CD4-positive, CD25-positive, alpha-beta regulatory T cell (primary cell): ENCODE measurements at places on chromosomes 12 and 14.

DNA sequence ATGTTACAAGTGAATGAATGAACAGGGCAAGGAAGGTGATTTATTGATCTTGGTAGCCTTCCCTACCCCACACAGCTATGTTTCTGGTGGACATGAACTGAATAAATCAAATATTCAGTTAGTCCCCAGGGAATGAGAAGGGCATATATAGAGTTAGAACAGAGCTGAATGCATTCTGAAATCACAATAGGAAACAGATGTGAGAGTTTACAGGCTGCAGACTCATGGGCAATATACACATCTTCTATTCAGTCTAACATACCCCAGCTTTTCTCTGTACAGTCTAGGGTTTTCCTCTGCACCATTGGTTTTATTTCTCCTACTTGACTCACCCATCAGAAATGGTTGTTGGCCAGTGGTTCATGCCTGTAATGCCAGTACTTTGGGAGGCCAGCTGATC lies 7.3 kb upstream of the STX2 start:
- no peak overlapping the region for H3K4me3 ChIP-seq
- H3K4me1 ChIP-seq = no peaks in the 10 kb centered on the region
- DNase-seq = no peak
- no peaks in the 10 kb centered on the region for H3K27me3 ChIP-seq

DNA sequence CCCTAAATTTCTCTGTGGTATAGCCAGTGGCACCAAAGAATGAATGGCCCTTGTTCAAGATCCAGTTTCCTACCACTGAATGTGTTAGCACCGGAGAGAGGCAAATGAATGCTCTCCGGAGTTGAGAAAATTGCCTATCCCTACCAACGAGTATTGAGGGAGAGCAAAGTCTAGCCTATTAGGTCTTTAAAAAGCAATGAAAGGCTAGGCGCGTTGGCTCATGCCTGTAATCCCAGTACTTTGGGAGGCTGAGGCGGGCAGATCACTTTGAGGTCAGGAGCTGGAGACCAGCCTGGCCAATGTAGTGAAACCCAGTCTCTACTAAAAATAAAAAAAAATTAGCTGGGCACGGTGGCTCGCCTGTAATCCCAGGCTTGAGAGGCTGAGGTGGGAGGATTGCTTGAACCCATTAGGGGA lies 898 bp upstream of the RAB15 start:
- no peak for DNase-seq
- H3K27ac ChIP-seq = no peak overlapping the region
- H3K4me3 ChIP-seq = peak overlapping the region; percentile 48

DNA sequence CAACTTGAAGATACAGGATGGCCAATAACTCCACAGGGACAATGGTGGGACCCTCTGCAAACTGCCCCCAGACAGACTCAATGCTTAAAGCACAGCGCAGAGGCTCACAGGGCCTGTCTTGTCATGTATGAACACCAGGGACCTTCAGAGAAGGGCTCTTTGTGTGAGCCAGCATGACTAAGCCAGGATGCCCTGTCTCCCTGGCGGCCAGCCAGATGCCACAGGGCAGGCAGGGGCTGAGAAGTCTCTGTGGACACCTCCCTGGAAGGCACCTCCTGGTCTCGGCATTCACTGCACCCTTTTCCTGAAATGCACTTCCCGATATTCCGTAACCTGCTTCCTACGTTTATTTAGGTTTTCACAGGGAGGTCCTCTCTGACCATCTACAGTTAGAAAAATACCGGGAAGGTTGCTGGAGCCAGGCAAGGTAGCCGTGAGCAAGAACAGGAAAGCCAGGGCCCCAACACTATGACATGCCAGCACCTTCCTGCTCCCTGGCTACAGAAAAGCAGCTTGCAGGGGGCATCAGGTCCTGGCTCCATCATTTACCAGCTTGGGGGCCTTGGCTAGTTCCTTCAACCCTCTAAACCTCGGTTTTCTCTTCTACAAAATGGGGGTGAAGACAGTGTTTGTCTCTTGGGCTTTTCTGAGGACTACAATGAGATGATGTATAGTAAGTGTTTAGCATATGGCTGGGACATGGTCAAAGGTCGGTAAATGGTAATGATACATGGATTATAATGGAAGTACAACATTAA lies 65.0 kb downstream of the PITPNM2 start:
- H3K4me1 ChIP-seq = no peaks in the 10 kb centered on the region
- no peaks in the 10 kb centered on the region for H3K36me3 ChIP-seq
- no peaks in the 10 kb centered on the region for H3K27me3 ChIP-seq
- DNase-seq = no peak

DNA sequence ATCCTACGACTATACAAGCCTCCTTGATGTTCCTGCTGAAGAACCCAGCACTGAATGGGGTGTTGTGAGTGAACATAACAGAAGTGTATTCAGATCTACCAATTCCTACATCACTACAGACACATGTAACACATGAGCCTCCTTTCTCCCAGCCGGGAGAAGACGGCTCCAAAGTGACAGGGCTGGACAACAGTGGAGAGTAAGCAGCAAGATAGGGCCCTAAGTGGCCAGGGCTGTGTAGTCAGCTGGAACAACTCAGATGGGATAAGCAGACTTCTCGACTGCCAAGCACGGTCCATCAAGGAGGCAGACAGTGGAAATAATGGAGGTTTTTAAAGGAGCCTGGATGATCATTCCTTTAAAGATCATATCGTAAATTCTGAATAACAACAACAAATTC lies 73.5 kb downstream of the TTC7B start:
- H3K27ac ChIP-seq = no peak overlapping the region
- DNase-seq = no peak
- H3K4me1 ChIP-seq = no peaks in the 10 kb centered on the region
- H3K4me3 ChIP-seq = no peak overlapping the region
- H3K36me3 ChIP-seq = no peaks in the 10 kb centered on the region
- H3K27me3 ChIP-seq = peaks cover 4% of the 10 kb centered on the region

- H3K36me3 ChIP-seq = peaks cover 80% of the 10 kb centered on the region
- H3K27me3 ChIP-seq = no peaks in the 10 kb centered on the region
- no peak overlapping the region for H3K4me3 ChIP-seq
- no peak for DNase-seq
- no peak overlapping the region for H3K27ac ChIP-seq
These were observed 10.9 kb downstream of the WASHC3 start for GRCh38 chr12:102050660-102051430.

DNA sequence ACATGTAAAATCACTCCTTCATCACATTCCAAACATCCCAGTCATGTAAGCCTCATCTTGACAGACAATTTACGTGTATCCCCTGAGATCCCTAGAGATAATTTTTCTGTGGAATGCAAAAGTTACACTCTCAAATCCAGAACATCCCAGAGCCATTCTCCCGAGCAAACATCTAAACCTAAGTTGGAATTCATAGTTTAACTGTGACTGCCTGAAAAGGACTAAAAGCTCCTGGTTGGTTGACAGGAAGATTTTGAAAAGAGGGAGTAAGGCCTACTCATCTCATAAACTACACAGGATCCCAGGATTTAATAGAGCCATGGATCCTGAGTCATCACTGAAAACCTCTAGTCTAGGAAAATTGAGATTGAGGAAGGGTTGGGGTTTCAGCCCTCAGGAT lies 123.6 kb downstream of the SCN8A start:
- peaks cover 2% of the 10 kb centered on the region for H3K27me3 ChIP-seq
- H3K27ac ChIP-seq = no peak overlapping the region
- H3K4me3 ChIP-seq = no peak overlapping the region
- H3K4me1 ChIP-seq = no peaks in the 10 kb centered on the region
- no peaks in the 10 kb centered on the region for H3K36me3 ChIP-seq

- no peak overlapping the region for H3K27ac ChIP-seq
- no peak overlapping the region for H3K4me3 ChIP-seq
- DNase-seq = no peak
- H3K4me1 ChIP-seq = no peaks in the 10 kb centered on the region
- H3K27me3 ChIP-seq = no peaks in the 10 kb centered on the region
These were observed 132.4 kb upstream of the NEDD1 start for GRCh38 chr12:96774496-96775256.

DNA sequence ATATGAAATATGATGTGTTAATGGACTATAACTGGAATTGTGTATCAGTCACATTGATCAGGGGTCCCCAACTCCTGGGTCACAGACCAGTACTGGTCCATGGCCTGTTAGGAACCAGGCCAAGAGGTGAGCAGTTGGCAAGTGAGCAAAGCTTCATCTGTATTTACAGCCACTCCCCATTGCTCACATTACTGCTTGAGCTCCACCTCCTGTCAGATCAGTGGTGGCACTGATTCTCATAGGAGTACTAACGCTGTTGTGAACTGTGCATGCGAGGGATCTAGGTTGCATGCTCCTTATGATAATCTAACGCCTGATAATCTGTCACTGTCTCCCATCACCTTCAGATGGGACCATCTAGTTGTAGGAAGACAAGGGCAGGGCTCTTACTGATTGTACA lies 72.3 kb downstream of the CDK17 start:
- H3K27ac ChIP-seq = no peak overlapping the region
- peaks cover 16% of the 10 kb centered on the region for H3K4me1 ChIP-seq
- peaks cover 38% of the 10 kb centered on the region for H3K36me3 ChIP-seq

GRCh38 chr12:34204830-34205285 lies 182.6 kb downstream of the ALG10 start:
- no peak overlapping the region for H3K4me3 ChIP-seq
- DNase-seq = no peak
- H3K27ac ChIP-seq = no peak overlapping the region
- no peaks in the 10 kb centered on the region for H3K36me3 ChIP-seq
- H3K27me3 ChIP-seq = no peaks in the 10 kb centered on the region
- H3K4me1 ChIP-seq = no peaks in the 10 kb centered on the region

- no peaks in the 10 kb centered on the region for H3K4me1 ChIP-seq
- no peak overlapping the region for H3K4me3 ChIP-seq
- no peak overlapping the region for H3K27ac ChIP-seq
- H3K27me3 ChIP-seq = no peaks in the 10 kb centered on the region
- no peaks in the 10 kb centered on the region for H3K36me3 ChIP-seq
These were observed 57.5 kb downstream of the DENND5B start for GRCh38 chr12:31533470-31533869.

DNA sequence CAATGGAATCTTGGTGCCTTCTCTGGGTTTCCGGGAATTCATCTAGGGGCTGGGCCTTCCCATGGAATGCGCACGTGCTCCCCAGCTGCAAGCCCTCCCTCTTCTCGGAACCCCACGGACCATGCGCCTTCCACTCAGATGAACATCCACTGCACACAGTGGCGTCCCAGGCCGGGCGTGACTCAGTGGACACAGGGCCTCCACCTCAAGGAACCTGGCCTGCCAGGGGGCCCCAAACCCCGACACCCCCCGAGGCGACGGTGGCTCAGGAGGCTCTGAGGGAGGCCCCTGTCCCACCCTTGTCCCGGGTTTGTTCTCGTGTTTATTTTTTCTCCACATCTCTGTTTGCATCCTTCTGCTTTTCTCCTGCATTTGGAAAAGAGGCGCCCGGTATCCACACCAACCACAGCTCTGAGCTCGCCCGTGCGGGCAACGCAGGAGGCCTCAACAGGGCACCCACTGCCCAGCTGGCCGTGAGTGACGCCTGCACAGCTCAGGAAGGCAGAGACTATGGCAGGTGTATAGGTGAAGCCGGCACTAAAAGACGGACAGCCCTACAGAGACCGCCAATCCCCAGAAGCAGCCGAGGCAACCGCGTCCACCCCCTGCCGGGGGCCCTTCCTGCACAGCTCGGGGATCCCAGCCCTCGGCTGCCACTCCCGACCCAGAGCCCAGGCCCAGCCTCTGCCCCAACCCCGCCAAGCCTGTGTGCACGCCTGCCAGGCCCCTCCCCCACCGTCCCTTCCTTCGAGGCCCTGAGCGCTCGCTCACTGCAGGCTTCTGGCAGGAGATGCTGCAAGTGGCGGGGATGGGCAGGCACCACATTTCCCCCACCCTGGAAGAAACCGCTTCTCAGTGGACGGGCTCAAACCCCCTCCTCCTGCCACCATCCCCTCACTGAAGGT lies 23.8 kb upstream of the GALNT9 start:
- no peaks in the 10 kb centered on the region for H3K36me3 ChIP-seq
- H3K4me3 ChIP-seq = no peak overlapping the region
- no peak for DNase-seq

DNA sequence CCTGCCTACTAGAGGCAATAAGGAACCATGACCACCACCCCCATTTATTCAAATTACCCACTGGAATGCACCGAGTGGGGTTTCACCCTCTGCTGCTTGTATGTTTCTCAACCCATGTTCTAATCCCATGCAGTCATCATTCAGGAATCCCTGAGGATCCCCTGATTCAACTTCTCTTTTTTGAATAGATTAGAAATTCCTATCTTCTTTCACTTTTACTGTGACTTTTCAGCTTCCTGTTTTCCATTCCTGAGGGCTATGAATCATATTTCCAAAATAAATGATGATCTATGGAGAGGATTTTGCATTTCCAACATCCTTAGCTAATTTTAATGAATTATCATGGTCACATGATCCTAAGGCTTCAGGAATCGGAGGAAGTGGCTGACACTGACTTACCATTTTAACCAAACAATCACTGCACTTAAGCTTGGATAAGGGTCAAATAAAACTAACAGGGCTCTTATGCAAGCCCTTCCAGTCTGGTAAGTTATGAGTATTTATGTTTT lies 19.4 kb upstream of the P2RX4 start:
- no peak for DNase-seq
- no peaks in the 10 kb centered on the region for H3K4me1 ChIP-seq
- no peak overlapping the region for H3K4me3 ChIP-seq
- no peaks in the 10 kb centered on the region for H3K27me3 ChIP-seq
- H3K36me3 ChIP-seq = no peaks in the 10 kb centered on the region
